Pericardium fibroblast (primary cell): ENCODE measurements at places on chromosomes 1 and 21. TPM values are rescaled to one million over a fixed set of nuclear protein-coding genes. Genes with fewer than 3 reads are reported as not detected.

ADGRB2 gene
- 6.6 and 6.9 TPM in 2 replicates for total RNA-seq

ADCY10 gene
- total RNA-seq: not detected in 2 replicates

NIBAN1 gene
- total RNA-seq: 13.3 and 42.6 TPM in 2 replicates

OR2T11 gene
- not detected in 2 replicates for total RNA-seq

GJB3 gene
- not detected in 2 replicates for total RNA-seq

LCE2A gene
- not detected in 2 replicates for total RNA-seq

SELL gene
- 0.26 TPM in 1 of 2 replicates, not detected in the other for total RNA-seq

CASZ1 gene
- under 0.01 and 0.12 TPM in 2 replicates for total RNA-seq

DCST2 gene
- total RNA-seq: not detected in 2 replicates

SPRR1B gene
- not detected in 2 replicates for total RNA-seq

CELF3 gene
- total RNA-seq: not detected in 2 replicates

ANGPTL3 gene
- not detected in 2 replicates for total RNA-seq

GJA8 gene
- total RNA-seq: not detected in 2 replicates
